Stimulated activated naive CD4-positive, alpha-beta T cell treated with Interleukin-2 at 50 U/mL for 16 hours (primary cell): ENCODE measurements at places on chromosomes 1 and 21.

DNA sequence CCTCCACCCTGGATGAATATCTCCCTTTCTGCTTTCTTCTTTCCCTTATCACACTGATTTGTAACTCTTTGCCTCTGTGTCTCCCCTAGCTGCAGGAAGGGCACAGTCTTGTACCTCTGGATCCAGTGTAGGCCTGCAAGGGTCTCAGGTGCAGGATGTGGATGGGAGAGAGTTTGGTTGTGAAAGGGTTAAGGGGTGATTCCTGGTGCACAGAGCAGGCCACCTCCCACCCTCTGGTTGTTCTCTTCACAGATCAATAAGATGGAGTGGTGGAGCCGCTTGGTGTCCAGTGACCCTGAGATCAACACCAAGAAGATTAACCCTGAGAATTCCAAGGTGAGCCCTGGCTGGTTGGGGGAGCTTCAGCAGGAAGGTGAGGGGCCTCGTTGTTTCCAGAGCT, 15.1 kb downstream of the KDF1 start:
- DNase-seq: no peak

DNA sequence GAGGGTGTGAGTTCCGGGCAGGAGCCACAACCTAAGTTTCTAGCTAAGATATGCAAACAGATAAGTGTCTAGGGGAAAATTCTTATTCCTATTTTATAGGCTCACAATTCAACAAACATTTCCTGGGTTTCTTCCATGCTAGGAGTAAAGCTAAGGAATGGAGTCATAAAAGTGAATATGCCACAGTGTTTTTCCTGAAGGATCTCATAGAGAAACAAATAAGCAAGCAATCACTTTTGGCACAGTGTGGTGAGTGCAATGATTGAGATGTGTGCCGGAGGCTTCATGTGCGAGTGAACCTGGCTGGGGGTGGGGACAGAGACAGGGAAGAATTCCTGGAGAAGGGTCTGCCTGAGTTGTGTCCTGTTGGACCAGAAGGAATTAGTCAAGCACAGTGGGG, 147.4 kb downstream of the TENT5C start:
- DNase-seq: no peak

GRCh38 chr1:233113009-233113879, 162.8 kb downstream of the NTPCR start:
- no peak for DNase-seq

GRCh38 chr1:180278596-180279395, 48.7 kb downstream of the LHX4 start:
- no peak for DNase-seq
